Transverse colon (tissue), 4 donors: ENCODE measurements at places on chromosomes 5 and 9. TPM values are rescaled to one million over a fixed set of nuclear protein-coding genes. Genes with fewer than 3 reads are reported as not detected.

- no peak for DNase-seq
Measured at GRCh38 chr9:115495836-115496235, 377.9 kb upstream of the TNC start.

DNA sequence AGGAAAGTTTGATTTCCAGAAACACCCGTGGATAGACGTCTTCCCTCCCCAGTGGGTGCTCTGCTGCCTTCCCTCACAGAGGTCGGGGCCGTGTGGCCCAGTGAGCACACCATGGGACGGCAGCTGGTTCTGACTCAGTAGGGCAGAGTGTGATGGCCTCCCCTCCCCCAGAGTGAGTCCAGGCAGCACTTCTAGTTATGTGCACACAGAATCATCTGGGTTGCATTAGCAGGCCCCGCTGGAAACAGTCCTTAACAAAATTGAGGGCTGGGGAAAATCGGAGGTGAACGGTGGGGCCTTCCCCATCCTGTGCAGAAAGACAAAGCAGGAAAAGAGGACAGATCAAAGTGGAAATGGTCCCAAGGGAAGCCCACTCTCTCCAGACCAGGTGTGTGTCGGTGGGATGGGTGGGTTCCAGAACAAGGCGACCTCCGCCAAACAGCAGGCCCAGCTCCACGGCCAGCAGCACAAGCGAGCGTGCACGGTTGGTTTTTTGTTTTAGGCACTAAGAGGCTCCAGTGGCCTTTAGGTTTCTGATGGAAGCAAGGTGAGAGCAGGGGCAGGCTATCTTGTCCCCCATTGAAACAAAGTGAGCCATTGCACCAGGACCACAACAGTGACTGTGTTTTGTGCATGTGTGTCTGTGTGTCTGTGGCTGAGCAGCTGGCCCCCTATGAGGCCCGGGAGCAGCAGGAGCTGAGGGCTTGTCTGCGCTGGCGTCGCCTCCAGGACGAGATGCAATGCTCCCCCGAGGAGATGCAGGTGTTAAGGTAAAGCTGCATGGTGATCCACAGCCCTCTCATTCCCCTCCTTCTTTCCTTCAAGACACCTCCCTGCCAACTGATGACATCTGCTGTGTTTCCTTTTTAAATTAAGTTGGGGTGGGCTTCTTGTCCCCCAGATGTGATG lies 201.5 kb downstream of the AOPEP start:
- DNase-seq: no peak

- DNase-seq: no peak
Measured at GRCh38 chr9:133597316-133597957, 11.8 kb downstream of the FAM163B start.

DNA sequence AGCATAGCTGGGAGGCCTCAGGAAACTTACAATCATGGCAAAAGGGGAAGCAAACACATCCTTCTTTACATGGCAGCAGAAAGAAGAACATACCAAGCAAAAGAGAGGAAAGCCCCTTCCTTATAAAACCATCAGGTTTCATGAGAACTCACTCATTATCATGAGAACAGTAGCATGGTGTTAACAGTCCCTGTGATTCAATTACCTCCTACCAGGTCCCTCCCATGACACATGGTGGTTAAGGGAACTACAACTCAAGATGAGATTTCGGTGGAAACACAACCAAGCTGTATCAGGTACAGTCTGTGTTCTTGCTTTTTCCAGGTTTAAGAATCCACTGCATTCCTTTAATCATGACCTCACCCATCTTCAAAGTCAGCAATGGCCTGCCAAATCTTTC lies 514.2 kb downstream of the KCTD16 start:
- DNase-seq: no peak

DNA sequence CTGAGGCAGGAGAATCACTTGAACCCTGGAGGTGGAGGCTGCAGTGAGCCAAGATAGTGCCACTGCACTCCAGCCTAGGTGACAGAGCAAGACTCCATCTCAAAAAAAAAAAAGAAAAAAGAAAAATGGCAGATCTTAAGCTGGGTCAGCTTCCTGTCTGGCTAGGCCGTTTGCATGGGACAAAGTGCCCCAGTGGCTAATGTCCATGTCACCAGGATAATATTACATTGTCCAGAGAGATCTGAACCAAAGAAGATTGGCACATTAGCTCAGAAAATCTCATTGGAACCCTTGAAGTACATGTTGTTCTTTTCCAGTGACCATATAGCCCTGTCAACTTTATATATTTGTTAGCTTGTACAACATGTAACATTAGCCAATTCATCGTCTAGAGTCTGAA lies 59.2 kb upstream of the DAB2IP start:
- no peak for DNase-seq

GRCh38 chr5:176587398-176587797 lies 22.6 kb downstream of the GPRIN1 start:
- DNase-seq: no peak

- no peak for DNase-seq
Measured at GRCh38 chr9:94780516-94780950, 54.0 kb downstream of the AOPEP start.

- DNase-seq: no peak
Measured at GRCh38 chr5:38379350-38379937, 121.1 kb downstream of the EGFLAM start.

The CTSL gene
- total RNA-seq: 108 TPM

DNA sequence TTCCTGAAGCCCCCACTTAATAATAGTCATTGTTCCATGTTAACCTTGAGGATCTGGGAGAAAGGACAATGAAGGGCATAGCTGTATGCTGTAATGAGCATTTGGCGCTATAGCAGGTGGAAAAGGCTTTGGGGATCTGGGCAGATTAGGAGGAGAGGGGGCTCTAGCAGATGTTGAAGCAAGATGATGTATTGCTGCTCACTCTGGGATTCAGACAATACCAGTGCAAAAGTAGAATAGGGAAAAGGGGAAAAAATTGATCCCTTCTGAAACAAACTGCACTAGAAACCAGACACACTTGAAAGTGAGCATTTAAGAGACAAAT lies 575.3 kb upstream of the MEF2C start:
- DNase-seq: no peak

DNA sequence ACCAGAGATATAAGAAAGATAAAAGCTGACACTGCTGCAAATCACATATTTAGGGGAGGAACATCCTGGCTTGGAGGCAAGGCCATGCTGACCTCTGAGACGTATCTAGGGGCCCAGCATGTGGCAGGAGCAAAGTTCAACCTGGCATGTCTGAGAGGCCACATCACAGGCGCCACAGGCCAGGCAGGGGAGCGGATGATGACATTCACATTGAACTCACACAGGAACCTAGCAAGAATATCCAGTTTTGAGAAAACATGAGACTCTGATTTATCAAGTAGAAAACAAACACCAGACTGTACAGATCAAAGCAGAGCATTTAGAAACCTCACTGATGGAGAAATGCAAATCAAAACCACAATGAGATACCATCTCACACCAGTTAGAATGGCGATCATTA lies 64.2 kb upstream of the STK32A start:
- DNase-seq: no peak

The AGGF1 gene
- 69.6 TPM for total RNA-seq

The FGD3 gene
- total RNA-seq: 5.2 TPM
